ENCODE measurements at places on chromosomes 6 and 20.

GRCh38 chr6:39543095-39543494 lies 182.1 kb downstream of the KIF6 start:
- DNase-seq: no peak

DNA sequence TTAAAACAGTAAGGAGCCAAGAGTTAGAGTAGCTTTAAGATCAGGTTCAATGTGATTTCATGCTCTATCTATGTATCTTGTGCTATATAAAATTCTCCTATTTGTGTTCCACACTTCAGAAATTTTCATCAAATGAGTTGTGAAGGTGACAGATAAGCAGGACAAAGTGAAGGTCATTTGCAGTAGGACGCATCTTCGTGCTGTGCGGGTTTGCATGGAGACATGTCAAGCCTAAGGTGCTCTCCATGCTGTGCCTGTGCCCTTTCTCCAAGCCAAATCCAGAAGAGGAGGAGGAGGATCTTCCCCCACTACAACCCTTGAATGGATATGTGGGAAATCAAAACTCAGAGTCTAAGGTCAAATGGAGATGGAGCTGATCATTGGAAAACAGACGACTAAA lies 147.3 kb upstream of the NEDD9 start:
- no peak for DNase-seq

- DNase-seq: no peak
Observed at GRCh38 chr6:107666084-107666980, 157.8 kb downstream of the SCML4 start.

DNA sequence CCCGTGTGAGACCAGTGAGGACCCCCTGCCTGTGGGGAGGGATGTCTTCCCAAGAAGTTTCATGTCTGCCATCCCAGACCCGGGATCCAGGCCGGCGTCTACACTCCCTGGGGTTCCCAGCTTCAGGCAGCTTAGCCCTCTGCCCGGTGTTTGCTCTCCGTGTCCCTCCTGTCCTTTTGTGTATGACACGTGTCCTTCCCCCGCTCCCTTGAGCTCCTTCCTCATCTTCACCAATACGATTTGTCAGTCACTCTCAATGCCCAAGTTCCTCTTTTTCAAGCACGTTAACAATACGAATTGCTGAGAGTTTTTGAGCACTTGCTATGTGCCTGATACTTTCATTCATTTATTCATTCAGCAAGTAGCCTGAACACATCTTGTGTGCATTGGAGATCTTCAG lies 115.6 kb upstream of the PTPN1 start:
- no peak for DNase-seq

- DNase-seq: no peak
Observed at GRCh38 chr6:156782691-156783320, 5.6 kb downstream of the ARID1B start.

- no peak for DNase-seq
Observed at GRCh38 chr20:18638768-18639167, 50.9 kb downstream of the DTD1 start.

- no peak for DNase-seq
Observed at GRCh38 chr6:46059608-46060007, 43.9 kb upstream of the CLIC5 start.

DNA sequence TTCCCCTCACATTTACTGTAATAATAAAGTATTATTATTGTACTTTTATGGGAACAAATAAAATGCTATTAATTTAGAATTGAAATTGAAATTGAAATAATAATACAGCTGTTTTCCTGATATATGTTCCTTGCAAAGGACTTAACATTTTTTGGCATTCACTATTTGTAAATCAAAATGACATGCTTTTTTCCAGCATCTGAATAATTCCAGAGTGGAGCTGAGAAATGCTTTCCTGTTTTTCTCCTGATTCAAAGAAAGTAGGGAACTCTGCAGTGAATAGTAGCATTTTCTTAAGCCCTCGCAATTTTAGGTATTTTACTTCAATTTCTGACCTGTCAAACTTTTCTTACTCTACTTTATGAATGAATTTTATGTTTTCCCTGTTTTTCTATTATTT lies 72.1 kb downstream of the PHACTR2 start:
- no peak for DNase-seq

DNA sequence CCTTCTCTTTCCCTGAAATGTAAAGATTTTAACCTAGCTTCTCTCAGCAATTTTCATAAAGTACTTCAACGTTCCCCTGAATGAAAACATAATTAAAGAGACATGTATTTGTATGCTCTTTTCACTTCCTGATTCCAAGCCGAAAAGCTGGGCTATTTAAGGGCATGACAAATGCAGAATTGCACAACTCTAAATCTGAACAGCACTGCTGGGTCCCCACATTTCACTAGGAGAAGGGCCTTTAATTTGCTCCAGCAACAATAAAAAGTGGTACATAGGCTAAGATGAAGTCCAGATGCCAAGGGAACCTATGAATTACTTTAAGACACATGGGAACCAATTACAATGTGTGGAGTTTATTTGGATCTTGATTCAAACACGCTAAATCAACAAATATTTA lies 42.0 kb downstream of the IRAK1BP1 start:
- DNase-seq: no peak

GRCh38 chr6:24004659-24005058 lies 121.4 kb upstream of the NRSN1 start:
- no peak for DNase-seq

DNA sequence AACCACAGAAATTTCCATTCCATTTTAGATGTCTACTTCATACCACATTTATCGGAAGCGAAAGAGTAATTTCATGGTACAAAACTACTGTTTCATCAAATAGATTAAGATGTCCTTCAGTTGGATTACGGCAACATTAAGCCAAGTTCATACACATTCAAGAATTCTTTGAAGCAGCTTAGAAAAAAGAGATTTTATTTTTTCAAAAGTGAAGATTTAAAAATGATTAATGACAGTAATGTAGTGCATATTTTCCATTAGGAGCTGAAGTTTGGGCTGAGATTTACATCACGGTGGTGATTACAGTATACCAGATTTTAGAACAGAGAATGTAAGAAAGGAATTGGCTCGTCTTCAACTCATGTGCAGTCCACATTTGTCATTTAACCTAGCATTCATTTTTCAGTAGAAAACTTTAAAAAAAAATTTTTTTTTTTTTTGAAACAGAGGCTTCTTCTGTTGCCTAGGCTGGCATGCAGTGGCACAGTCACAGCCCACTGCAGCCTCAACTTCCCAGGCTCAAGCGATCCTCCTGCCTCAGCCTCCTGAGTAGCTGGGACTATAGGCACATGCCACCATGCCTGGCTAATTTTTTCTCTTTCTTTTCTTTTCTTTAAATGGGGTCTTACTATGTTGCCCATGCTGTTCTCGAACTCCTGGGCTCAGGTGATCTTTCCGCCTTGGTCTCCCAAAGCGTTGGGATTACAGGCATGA lies 1.9 kb downstream of the SYNJ2 start:
- no peak for DNase-seq
